ENCODE measurements at places on chromosomes 7 and 10. TPM values are rescaled to one million over a fixed set of nuclear protein-coding genes. Genes with fewer than 3 reads are reported as not detected.

HOXA6 gene
- total RNA-seq: 1.6 TPM

CYP2C19 gene
- not detected for total RNA-seq

NME8 gene
- not detected for total RNA-seq

MBLAC1 gene
- 2.1 TPM for total RNA-seq

EBLN1 gene
- not detected for total RNA-seq

GIMAP6 gene
- not detected for total RNA-seq

IKZF1 gene
- total RNA-seq: 8.5 TPM

ARHGEF35 gene
- total RNA-seq: 1.2 TPM

DNAAF5 gene
- 55.3 TPM for total RNA-seq

RAB19 gene
- total RNA-seq: not detected

OR2A5 gene
- not detected for total RNA-seq

PRPS1L1 gene
- not detected for total RNA-seq

SLC13A1 gene
- total RNA-seq: not detected

TMEM225B gene
- 0.91 TPM for total RNA-seq

WDFY4 gene
- not detected for total RNA-seq

All from neural crest cell (in vitro differentiated cells).